ENCODE measurements at places on chromosomes 1 and 21. TPM values are rescaled to one million over a fixed set of nuclear protein-coding genes. Genes with fewer than 3 reads are reported as not detected.

GRCh38 chr1:53172426-53173128, 24.0 kb upstream of the CPT2 start:
- DNase-seq, result no peak

GRCh38 chr1:151704246-151704645, 12.4 kb downstream of the CELF3 start:
- DNase-seq, result no peak

- DNase-seq, result no peak
These were observed 398 bp downstream of the PTPRU start for GRCh38 chr1:29236712-29237128.

GRCh38 chr1:208132287-208132882, 111.8 kb downstream of the PLXNA2 start:
- peak; percentile 2 for DNase-seq

DNA sequence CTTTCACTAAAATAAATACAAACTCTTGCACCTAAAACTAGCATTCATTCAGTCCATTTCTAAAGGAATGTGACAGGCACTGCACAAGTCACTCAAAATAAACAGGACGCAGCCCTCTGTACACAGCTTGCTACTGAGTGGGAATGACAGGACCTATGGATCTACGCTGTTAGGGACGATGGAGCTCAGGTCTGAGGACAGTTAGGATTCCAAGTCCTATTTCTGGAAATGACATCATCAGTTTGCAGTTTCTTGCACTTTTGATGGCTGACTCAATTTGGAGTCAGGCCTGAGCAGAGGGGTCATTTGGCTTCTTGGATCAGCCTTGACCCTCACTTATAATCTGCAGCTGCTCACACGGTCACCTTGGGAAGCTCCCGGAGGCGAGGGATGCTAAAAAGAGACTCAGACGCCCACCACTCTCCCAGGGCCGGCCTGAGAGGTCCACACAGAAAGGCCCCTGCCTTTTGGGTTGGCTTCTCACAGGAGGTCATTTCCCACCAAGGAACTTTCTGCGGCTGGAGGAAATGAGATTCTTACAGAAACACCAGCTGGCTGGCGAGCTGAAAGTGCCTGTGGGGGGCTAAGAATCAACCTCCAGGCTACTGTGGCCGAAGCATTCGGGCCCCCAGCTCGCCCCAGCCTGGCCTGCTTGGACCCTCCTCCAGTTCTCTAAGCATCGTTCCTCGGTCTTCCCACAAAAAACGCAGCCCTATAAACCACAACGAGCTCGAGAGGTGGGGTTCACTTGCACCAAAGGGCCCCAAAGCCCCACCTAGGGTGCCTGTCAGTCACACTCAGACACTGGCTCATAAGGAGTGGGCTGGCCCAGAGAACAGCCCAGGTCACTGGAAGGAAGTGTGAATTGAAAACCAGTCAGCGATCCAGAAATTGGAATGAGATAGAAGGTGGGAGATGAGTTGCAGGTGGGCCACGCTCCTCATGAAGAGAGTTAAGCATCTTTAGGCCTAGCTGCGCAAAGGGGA, 8.9 kb upstream of the PDE9A start:
- DNase-seq, result no peak

DNA sequence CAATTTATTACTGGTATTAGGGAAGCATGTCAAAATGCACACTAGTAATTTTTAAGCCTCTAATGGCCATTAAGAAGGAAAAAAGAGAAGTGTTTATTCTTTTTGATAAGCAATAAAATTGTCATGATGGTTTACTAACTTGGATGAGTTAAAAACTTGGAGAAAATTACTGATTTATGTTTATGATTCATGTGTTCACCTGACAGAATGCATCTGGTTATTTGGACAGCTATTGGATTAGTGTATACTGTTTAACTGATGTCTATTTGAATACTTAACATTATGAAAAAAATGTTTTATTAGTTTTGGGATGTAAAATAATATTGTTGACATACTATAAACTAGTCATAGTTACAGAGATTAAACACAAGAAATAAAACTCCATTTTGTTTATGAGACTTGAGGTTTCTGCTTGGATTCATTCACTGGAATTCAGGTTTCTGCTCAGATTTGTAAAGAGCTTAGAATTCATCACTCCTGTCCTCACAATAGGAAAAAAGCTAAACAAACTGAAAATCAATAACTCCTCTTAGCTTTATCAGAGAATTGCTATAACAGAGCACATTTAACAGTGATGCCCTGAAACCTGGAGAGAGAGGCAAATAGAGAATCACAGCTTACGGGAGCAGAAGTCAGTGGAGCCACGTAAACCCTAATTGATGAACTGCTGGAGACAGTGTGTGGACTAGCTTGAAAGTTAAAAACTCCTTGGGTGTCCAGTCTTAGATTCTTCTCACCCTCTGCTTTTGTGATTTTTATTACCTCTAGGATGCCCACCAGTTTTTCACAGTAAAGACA, 56.7 kb downstream of the RALGPS2 start:
- no peak for DNase-seq

DNA sequence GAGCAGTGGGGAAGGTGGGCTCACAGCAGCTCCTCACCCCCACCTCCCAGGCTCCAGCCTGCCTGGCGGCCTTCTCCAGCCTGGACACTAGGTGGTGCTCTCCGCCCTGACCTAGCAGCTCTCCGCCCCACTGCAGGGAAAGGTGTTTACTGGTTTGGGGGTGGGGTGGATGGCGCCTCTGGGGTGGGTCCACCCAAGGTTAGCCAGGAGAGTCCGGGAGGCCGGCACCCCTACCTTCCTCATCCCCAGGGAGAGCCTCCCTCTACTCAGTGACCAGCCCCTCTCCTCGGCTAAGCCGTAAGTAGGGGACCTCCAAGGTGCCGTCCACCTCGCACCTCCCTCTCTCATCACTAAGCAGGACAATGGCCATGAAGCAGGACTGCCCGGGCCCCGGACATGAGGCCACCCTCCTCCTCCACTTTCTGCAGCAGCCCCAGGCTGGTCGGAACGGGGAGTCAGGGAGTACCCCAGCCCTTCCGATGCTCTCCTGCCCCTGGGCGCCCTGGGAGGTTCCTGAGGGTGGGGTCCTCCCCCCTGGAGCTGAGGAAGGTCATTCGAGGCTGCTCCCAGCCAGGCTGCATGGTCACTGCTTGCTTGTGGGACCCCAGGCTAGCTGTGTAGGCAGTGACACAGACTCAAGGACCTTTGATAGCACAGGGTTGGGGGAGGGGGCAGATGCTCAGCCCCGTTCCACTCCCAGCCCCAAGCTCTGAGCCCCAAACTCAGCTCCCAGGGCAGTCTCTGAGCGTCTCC, 101.4 kb upstream of the VAMP3 start:
- DNase-seq, result peak; percentile 46

DNA sequence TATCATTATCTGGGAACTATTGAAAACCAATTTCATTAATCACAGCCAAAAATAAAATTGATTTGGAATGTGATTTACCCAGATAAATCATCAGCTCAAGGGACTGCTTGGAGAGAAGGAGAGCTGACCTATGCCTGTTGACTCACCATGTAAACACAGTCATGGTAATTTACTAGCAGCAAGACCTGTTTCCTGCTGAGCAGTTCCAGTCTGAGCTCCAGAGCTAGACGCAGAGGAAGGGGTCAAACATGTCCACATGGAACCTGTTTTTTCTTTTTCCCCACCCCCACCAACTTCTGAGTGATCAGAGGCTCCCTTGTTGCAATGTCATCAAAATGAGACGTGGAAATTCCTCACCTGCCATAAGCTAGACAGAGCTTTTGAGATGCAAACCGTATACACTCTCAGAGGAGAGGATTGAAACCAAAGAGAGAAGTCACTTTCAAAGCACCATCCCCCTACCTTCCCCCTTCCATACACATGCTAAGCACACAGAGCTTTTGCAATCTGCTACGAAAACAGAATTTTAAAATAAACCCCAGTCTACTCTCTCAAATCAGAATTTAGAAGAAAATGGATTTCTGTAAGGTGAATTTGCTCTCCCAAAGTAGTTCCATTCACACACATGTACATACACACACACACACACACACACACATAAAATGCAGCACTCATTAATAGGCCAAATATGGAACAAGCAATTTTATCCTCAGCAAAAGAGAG, 55.9 kb upstream of the PTGFRN start:
- no peak for DNase-seq

- no peak for DNase-seq
These were observed 8.0 kb downstream of the CHODL start for GRCh38 chr21:18252680-18253079.

GRCh38 chr21:41620982-41621381, 113.0 kb upstream of the TMPRSS2 start:
- no peak for DNase-seq

GRCh38 chr1:201771466-201771865, 57.5 kb upstream of the IPO9 start:
- no peak for DNase-seq

GRCh38 chr1:147840909-147841308, 61.7 kb upstream of the GJA8 start:
- DNase-seq, result no peak

GRCh38 chr1:192108161-192108560, 50.1 kb upstream of the RGS18 start:
- no peak for DNase-seq

DNA sequence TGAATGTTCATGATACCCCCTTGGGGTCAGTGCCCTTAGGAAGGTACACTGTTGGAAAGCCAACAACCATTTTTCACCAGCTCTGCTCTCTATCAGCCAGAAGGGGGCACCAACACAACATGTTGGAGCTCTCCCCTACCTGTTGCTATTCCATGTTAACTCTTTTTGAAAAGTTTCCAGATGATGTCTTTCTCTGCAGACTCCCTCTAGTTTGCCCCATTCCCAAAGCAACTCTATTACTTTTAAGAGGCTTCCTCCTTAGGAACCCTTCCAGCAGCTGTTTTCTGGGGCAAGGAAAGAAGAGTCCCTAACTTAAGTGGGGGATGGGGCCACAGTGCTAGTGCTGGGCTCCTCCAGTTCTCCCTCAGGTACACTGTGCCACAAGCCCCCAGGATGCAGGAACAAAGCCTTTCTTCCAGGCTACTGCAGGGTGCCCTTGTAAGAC, 22.9 kb upstream of the NDC1 start:
- peak; percentile 68 for DNase-seq

DNA sequence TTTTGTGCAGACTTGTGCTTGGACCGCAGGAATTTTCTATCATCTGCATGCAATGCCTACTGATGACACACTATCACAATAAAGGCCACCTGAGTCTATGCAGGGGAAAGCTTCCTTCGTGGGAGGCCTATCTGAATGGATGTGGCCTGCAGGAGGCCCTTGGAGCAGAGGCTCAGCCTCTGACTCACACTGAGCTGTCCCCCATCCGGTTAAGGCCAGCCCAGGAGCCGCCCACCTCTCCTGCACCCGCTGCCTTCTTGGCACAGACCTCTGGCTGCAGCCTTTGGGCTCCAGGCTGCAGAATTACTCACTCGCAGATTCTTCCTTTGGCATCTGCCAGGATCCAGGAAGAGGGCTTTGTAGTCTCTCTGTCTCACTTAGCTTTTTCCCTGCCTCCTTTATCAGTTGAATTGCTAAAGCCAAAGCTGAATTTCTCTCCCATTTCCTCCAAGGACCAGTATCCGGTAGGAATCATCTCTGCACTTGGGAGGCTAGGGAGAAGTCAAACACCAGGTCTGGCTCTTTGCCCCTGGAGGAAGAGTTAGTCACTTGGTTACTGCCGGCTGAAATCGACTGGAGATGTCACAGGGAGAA, 65.1 kb upstream of the JUN start:
- no peak for DNase-seq

TMOD4 gene
- 3.3 TPM for total RNA-seq

OR2T2 gene
- not detected for total RNA-seq

BLACAT1 gene
- 0.15 TPM for total RNA-seq

SH2D2A gene
- 158 TPM for total RNA-seq

HLX gene
- 0.20 TPM for total RNA-seq

FCRL5 gene
- total RNA-seq, result 0.22 TPM

TSACC gene
- total RNA-seq, result not detected

B4GALT2 gene
- 0.54 TPM for total RNA-seq

All from CD4-positive, CD25-positive, alpha-beta regulatory T cell (primary cell).